Upper lobe of left lung (tissue), 6 donors: ENCODE measurements at places on chromosomes 11 and 22. TPM values are rescaled to one million over a fixed set of nuclear protein-coding genes. Genes with fewer than 3 reads are reported as not detected.

USP2 gene
- 3.4 TPM for total RNA-seq

DNA sequence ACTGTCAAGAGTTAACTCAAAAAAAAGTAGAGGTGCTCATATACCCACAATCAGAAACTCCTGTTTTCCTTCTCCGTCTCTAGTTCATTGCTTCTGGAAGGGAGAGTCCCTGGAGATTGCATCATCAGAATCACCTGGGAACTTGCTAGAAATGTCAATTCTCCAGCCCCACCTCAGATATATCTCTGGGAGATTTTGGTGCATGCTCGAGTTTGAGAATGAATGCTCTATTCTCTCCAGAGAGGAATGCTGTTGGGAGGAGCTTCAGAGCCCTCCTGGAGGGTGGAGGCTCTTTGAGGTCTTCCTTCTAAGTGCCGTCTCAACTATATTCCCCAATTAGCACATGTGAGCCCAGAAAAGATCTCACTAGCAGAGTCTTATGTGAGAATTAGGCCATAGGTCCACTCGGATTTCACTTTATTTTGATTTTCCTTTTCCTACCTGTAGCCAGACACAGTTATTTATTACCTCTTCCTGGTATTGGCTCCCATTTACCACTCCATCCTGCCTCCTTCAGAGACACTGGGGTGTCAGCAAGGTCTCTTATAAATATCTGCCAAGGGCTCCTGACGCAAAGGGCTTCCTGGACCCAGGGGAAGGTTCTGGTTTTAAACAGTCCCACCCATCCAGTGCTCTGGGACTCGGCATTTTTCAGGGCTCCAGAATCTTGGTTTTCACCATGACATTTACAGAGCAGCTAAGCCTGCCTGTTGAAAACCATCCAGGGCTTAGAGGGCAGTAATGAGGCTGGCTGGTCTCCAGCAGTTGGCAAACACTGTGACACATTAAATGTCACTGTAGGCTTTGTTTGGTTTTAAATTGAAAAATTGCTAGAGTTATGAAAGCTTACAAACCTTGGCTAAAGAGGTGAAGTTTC, 136.2 kb downstream of the CD44 start:
- DNase-seq = peak; percentile 80
- no peaks in the 10 kb centered on the region for H3K36me3 ChIP-seq
- no peak overlapping the region for H3K4me3 ChIP-seq
- peaks cover 11% of the 10 kb centered on the region for H3K4me1 ChIP-seq
- peak overlapping the region; percentile 74 for H3K27ac ChIP-seq

GRCh38 chr11:31050061-31050765, 319.3 kb downstream of the DCDC1 start:
- no peaks in the 10 kb centered on the region for H3K27me3 ChIP-seq
- no peaks in the 10 kb centered on the region for H3K36me3 ChIP-seq
- no peaks in the 10 kb centered on the region for H3K4me1 ChIP-seq

DNA sequence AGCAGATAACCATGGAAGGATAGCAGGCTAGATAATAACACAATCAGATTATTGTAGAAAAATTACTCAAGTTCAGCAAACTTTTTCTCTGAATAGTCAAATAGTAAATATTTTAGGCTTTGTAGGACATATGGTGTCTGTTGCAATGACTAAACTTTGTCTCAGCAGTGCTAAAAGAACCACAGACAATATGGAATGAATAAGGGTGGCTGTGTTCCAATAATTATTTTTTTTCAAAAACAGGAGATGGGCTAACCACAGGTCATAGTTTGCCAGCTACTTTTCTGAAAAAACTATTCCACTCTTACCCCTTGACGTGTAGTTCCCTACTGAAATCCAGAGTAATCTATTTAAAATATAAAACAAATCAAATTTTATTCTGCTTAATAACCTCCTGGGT, 153.9 kb upstream of the LRRC4C start:
- H3K4me3 ChIP-seq = no peak overlapping the region
- no peaks in the 10 kb centered on the region for H3K27me3 ChIP-seq
- H3K27ac ChIP-seq = no peak overlapping the region
- H3K36me3 ChIP-seq = no peaks in the 10 kb centered on the region
- no peaks in the 10 kb centered on the region for H3K4me1 ChIP-seq
- DNase-seq = no peak

DNA sequence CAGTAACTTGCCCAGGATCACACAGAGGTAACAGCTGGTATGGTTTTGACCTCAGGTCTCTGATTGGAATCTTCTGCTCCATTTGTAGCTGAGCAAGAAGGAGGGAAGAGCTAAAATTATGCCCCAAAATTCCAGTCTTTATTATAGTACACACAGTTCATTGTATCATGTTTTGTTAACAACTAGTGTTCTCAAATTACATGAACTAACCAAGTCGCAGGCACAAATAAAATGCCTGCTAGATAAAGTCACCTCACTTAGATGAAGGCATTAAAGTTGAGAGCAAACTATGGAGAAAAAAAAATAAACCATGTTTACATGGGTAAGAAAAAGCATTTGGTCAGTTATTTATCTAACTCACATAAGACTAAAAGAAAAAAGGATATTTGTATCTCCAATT, 58.8 kb downstream of the PDGFD start:
- no peak for DNase-seq
- H3K27me3 ChIP-seq = no peaks in the 10 kb centered on the region
- no peak overlapping the region for H3K4me3 ChIP-seq
- H3K36me3 ChIP-seq = no peaks in the 10 kb centered on the region
- no peaks in the 10 kb centered on the region for H3K4me1 ChIP-seq

- H3K27ac ChIP-seq = no peak overlapping the region
- H3K27me3 ChIP-seq = no peaks in the 10 kb centered on the region
- H3K36me3 ChIP-seq = no peaks in the 10 kb centered on the region
- H3K4me1 ChIP-seq = peaks cover 19% of the 10 kb centered on the region
- DNase-seq = no peak
Measured at GRCh38 chr11:117927926-117928325, 1.3 kb downstream of the TMPRSS13 start.

DNA sequence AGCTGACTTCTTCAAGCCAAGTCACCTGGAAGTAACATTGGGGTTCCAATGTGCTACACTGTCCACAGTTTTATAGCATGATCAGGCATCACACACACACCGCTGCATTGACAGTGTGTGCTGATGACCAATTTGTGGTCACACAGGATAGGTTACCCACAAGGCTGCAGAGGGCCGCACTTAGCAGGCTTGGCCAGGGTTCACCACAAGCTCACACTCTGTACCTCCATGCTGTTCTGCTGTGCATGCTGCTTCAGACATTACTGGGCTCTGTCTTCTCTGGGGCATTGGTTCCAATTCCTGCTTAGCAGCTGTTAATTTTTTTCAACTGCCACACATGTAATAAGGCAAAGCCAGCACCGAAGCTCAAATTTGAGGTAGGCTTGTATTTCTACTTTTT, 11.0 kb upstream of the NRIP3 start:
- no peak for DNase-seq
- H3K36me3 ChIP-seq = no peaks in the 10 kb centered on the region
- H3K27me3 ChIP-seq = no peaks in the 10 kb centered on the region
- no peak overlapping the region for H3K4me3 ChIP-seq
